ENCODE measurements at places on chromosomes 4 and X. TPM values are rescaled to one million over a fixed set of nuclear protein-coding genes. Genes with fewer than 3 reads are reported as not detected.

DNA sequence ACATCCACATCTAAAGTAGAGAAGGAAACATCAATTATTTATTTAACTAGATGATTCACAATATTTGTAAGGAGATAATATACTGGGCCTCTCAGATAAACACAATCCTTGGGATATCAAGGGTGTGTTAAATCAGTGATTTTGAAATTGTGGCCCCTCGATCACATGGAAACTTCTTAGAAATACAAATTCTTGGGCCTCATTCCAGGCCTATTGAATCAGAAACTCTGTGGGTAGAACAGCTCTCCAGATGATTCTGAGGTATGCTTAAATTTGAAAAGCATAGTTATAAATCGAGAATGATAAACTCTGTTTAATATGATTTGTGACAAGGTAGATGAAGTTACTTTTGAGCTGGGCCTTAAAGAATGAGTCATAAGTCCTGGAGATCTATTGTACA lies 64.3 kb upstream of the GPR174 start:
- no peak for DNase-seq

GRCh38 chr4:636628-637159 lies 11.3 kb downstream of the PDE6B start:
- DNase-seq: no peak

DNA sequence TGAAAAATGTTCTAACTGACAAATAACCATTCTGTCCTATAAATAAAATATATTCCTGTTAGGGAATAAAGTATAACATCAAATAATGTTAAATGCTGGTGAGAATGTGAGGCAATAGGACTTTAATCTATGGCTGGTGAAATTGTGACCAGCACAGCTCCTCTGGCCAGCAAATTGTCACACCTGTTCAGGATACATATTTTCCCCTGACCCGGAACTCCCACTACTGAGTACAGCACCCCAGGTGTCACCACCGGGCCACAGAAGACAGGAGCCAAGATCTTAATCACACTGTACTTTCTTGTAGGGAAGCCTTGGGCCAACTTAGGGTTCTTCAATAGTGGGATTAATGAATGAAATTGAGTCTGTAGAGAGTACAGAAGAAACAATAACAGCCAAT lies 33.2 kb downstream of the C4orf33 start:
- no peak for DNase-seq

GRCh38 chrX:124555036-124555595 lies 208.8 kb downstream of the SH2D1A start:
- peak; percentile 93 for DNase-seq

GRCh38 chrX:154495472-154495922 lies 5.1 kb upstream of the SLC10A3 start:
- no peak for DNase-seq

Gene FRMPD4
- 0.79 TPM for total RNA-seq

Gene ING2
- total RNA-seq: 21.9 TPM
